T-helper 1 cell treated with Interleukin-12 subunit alpha and Interleukin-12 subunit beta and Interleukin-4 antibody, amounts not matched to agents 30 ng/mL and 1 ng/mL, for 36 hours (primary cell): ENCODE measurements at places on chromosomes 3 and 15. TPM values are rescaled to one million over a fixed set of nuclear protein-coding genes. Genes with fewer than 3 reads are reported as not detected.

Gene SPESP1
- total RNA-seq: 0.56 and 1.5 TPM in 2 replicates

Gene SUSD5
- not detected in 2 replicates for total RNA-seq

Gene ABI3BP
- not detected in 2 replicates for total RNA-seq

Gene TEX55
- not detected in 2 replicates for total RNA-seq

Gene GOLGA8O
- total RNA-seq: 7.6 and 9.4 TPM in 2 replicates

Gene HESX1
- total RNA-seq: 0.22 TPM in 1 of 2 replicates, not detected in the other

Gene TRH
- not detected in 2 replicates for total RNA-seq

Gene CIP2A
- total RNA-seq: 42.9 and 45.1 TPM in 2 replicates

Gene CD80
- 17.7 and 20.7 TPM in 2 replicates for total RNA-seq

Gene TMEM207
- total RNA-seq: not detected in 2 replicates

Gene ITGB5
- total RNA-seq: 0.59 and 0.73 TPM in 2 replicates

Gene AHSG
- total RNA-seq: not detected in 2 replicates

Gene C3orf85
- total RNA-seq: not detected in 2 replicates

Gene MYLK
- 0.25 TPM in 1 of 2 replicates, not detected in the other for total RNA-seq

Gene TMC3
- not detected in 2 replicates for total RNA-seq

Gene RBP2
- not detected in 2 replicates for total RNA-seq

Gene WDR93
- total RNA-seq: not detected in 2 replicates

Gene RASGRP1
- total RNA-seq: 224 and 230 TPM in 2 replicates

Gene ZNF774
- 1.2 and 3.0 TPM in 2 replicates for total RNA-seq

Gene GOLGA8G
- total RNA-seq: not detected in 2 replicates

Gene SERPINI2
- not detected in 2 replicates for total RNA-seq

Gene CISH
- total RNA-seq: 479 and 481 TPM in 2 replicates

Gene WDR72
- total RNA-seq: not detected in 2 replicates

Gene COL7A1
- 1.4 and 1.9 TPM in 2 replicates for total RNA-seq

Gene ZPLD1
- total RNA-seq: not detected in 2 replicates

Gene HIGD2B
- total RNA-seq: 0.20 TPM in 2 replicates

Gene GPR149
- total RNA-seq: not detected in 2 replicates

Gene PCLAF
- 68.1 and 69.5 TPM in 2 replicates for total RNA-seq

Gene ISLR2
- total RNA-seq: not detected in 2 replicates

Gene SCAANT1
- not detected in 2 replicates for total RNA-seq

Gene ZBTB11
- total RNA-seq: 32.1 and 33.2 TPM in 2 replicates

Gene NBEAL2
- 299 and 303 TPM in 2 replicates for total RNA-seq

Gene SLC12A1
- total RNA-seq: not detected in 2 replicates

Gene MINAR1
- 0.88 and 1.3 TPM in 2 replicates for total RNA-seq

Gene ZNF620
- total RNA-seq: 6.4 and 6.6 TPM in 2 replicates

Gene CCDC14
- total RNA-seq: 34.2 and 38.3 TPM in 2 replicates

Gene TTLL13
- 0.61 and 1.4 TPM in 2 replicates for total RNA-seq

Gene CCDC54
- total RNA-seq: not detected in 2 replicates

Gene LTK
- total RNA-seq: 0.49 and 0.78 TPM in 2 replicates
